ENCODE measurements at places on chromosomes 1 and 21.

DNA sequence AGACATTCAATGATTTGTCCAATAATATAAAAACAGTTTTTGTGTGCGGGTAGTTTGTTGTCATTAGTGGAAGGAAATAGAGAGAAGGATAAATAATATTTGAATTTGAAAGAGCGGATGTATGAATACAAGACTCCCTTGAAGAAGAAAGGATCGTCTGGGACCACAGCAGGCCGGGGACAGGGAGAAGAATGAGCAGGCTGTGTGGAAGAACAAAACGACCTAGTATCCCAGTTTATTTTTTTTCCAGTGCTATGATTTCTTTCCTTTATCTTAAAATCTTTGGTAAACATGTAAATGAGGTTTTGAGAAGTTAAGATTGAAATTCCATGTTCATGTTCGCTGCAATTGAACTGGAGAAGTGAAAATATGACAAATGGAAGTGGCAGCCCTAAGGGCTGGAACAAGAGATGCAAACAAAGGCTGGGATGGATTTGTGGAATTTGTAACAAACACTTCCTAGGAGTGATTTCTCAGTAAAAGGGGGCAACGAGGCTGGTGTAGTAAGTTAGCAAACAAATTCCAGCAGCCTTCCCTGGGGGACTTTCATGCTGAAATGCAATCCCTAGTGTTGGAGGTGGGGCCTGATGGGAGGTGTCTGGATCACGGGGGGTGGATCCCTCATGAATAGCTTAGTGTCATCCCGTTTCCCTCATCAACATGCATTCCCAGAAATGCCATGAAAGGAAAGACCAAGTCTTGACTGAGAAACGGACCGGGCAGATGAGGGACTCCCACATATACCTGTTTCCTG, 10.2 kb upstream of the IFI16 start:
- no peak for DNase-seq

- no peak for DNase-seq
Observed at GRCh38 chr1:26978901-26979300, 14.6 kb upstream of the TRNP1 start.

DNA sequence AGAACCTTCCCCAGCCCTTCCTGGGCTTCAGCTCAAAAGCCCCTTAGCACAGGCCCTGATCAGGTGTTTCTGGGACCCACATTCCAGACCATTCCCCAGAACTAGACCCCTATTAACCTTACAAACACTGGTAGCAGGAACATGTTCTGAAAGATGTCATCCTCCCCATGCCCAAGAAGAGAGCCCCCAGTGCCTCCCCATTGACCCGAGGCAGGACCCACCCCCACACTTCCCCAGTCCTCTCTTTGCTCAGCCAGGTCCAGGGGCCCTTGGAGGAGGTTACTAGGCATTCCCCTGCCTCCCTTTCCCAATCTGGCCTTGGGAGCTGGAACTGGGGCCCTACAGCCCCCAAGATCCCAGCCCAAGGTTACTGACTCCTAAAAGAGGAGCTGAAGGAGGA, 38.9 kb upstream of the HMGB4 start:
- DNase-seq, result no peak

DNA sequence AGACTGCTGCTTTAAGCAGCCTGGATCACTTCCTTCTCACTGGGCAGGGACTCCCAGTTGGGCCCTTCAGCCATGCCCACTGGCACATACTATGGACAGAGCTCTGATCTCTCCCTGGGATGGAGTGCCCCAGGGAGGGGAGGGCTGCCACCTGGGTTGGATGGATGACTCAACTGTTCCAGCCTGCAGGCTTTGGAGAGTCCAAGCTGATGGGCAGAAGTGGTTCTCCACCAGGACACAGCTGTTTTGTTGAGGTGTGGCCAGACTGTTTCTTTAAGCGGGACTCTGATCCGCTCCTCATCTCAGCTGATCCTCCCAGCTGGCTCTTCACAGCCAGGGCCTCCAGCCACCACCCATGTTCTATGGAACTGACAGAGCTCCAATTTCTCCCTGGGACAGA, 166.9 kb downstream of the MAGI3 start:
- no peak for DNase-seq

GRCh38 chr1:5982868-5983267, 9.4 kb downstream of the NPHP4 start:
- no peak for DNase-seq

DNA sequence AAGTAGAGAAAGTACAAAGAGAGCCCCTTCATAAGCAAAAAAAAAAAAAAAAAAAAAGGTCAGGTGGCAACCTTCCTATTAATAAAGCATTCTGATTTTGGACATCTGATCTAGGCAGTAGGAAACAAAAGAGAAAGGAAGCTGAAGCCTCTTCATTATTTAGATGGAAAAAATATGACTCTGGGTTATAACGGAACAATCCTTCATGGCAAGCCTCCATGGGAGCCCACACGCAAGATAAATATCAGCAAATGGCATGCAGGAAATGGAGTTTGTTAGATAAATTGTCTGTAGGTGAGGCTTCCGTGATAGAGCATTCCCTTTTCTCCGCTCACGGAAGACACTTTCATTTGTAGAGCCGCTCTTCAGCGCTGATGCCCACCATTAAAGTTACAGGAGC, 381.0 kb downstream of the TTLL7 start:
- no peak for DNase-seq

DNA sequence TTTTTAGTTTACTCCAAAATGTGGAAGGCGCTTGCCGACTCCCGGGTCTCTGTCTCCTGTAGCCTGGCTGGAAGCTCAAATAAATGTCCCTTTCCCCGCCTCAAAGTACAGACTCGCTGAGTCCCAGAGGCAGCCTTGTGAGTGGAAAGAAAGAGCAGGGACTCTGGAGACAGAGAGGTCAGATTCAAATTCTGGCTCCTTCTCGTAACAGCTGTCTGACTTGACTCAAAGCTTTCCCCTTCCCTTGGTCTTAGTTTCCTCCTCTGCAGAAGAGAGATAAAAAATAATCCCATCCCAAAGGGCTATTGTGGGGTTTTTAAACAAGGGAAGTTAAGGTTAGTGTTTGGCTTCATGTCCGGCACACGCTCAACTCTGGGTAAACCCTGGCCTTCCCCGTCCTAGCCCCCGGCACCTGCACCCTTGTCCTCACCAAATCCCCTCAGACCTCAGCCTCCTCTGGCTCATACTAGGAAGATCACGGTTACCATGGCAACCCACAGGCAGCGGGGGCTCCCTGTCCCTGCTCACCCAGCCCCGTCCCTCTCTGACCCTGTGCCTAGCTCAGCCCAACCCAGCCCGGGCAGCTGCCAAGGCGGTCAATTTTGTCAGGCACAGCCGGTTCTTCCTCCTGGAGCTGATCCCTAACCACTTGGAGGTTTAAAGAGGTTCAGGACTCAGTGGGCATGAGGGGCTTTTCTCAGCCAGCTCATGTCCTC, 49.2 kb upstream of the IGSF21 start:
- no peak for DNase-seq

DNA sequence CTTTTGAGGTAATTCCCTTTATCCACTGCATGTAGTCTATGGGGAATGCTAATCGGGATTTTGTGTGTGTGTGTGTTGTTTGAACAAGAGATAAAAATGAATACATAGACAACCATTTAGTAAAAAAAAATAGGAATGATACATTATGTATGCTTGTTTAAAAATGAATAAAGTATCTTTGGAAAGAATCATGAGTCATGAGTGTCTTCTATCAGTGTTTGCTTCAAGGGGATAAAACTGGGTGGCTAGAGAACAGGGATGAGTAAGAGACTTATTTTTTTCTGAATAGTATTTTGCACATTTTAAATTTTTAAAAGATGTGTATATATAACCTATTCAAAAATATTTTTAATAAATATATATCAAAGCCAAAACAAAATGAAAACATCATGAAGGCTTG, 839.4 kb upstream of the ADGRL4 start:
- DNase-seq, result no peak

- no peak for DNase-seq
Observed at GRCh38 chr1:32216566-32216965, 5.6 kb downstream of the TMEM234 start.

- DNase-seq, result no peak
Observed at GRCh38 chr21:15874615-15875014, 144.8 kb downstream of the USP25 start.

DNA sequence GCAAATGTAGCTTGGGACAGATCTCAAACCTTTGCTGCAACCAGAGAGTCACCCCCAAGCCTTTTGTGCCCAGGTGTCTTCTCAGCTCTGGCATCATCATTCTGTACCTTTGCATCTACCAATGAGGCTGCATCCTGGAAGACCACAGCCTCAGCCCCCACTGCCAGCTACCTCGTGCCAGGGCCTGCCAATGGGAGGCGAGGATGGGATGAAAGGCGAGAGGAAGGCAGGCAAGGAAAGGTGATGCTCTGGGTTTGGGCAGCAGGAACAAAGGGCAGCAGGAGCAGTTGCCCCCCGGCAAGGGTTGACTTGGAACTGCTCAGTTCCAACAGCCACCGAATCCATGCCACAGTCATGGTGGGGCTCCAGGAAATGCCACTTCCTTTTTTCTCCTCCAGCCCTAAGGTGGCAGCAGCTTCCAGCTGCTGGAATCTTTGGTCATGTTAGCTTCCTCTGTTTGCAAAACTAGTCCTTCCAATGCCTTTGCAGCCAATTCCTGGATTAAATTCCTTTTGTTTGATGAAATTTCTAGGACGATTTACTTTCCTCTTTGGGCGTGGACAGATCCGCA, 651.6 kb downstream of the NPHP4 start:
- no peak for DNase-seq

DNA sequence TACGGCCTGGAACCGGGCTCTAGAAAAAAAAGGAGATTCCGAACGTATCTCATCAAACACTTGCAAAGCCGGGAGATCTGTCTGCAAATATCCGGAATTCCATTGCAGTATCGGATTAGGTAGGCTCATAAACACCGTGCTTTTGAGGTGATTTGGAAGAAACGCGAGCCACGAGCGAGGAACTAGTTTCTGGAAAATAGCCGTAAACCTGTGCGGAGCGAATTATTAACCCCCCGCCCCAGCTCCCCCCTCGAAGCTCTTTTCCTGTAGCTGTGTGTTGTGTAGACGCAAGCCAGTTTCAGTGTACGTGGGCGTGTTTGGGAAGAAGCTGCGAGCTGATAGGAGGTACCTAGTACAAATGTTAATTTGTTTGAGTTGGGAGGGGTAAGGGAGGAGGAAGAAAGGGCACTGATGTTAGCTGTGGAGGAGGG, 1.1 kb downstream of the RALGPS2 start:
- DNase-seq, result peak; percentile 88

GRCh38 chr1:56437959-56438358, 141.4 kb downstream of the PLPP3 start:
- no peak for DNase-seq
